ENCODE measurements at places on chromosomes 16 and 17.

- DNase-seq: peak; percentile 76
These were observed 526 bp downstream of the CBFB start for GRCh38 chr16:67029254-67030096.

DNA sequence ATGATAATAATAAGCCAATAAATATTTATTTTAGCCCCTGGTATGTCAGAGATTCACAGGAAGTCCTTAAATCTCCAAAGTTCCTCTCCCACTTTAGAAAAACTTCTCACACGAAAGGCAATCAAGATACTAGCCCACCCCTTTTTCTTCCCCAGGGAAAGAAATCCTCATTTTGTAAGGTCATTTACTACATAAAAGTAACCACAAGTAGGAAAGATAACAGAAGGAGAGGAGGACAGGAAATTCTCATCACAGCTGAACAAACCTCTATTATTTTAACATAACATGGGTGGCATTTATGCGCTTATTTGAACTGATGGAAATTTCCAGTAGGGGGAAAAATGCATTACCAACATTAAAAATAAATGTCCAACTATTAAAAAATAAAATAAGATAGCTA lies 3.4 kb downstream of the FAM222B start:
- no peak for DNase-seq

DNA sequence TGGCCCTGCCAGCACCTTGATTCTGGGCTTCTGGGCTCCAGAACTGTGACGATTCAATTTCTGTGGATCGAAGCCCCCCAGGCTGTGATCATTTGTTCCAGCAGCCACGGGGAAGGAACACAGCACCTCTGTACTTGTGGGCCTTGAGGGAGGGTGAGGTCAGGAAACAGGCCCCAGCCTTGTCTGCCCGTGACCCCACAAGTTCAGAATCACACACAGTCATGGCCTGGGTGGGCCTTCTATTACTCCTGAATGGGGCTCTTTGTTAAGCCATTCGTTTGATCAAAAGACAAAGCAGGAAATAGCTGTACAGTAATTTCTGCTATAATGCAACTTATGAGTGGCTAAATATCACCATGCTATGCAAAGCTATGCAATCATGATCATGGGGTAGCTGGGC lies 10.1 kb downstream of the ST6GALNAC2 start:
- DNase-seq: no peak

DNA sequence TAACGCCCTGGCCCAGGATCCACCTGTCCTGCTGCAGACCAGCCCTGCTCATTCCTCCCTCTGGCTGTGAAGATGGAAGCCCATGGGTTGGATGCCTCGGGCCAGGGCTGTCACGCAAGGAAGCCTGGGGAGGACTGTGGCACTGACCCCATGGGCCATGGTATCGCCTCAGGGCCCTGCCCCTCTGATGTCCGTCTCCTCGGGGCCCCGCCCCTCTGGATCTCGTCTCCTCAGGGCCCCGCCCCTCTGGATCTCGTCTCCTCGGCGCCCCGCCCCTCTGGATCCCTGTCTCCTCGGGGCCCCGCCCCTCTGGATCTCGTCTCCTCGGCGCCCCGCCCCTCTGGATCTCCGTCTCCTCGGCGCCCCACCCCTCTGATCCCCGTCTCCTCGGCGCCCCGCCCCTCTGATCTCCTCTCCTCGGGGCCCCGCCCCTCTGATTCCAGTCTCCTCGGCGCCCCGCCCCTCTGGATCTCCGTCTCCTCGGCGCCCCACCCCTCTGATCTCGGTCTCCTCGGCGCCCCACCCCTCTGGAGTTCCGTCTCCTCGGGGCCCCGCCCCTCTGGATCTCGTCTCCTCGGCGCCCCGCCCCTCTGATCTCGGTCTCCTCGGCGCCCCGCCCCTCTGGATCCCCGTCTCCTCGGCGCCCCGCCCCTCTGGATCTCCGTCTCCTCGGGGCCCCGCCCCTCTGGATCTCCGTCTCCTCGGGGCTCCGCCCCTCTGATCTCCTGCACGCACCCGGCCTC lies 24.0 kb downstream of the METRNL start:
- no peak for DNase-seq

DNA sequence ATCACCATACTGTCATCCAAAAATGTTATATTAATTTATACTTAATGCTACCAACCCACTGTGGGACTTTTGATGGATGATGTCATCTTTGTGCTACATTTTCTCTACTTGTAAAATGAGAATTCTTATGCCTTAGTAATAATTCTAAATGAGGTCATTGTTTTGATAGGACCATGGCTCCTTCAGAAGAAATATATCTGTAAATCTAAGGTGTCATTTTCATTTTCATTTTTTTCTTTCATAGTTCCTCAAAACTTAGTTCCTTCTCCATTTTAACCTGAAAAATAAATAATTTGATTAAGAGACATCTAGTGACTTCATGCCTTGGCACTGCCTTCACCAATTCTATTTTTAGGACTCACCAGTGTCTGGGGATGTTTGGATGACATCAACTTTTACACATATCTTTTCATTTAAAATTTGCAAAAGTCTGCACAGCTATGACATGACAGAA lies 48.7 kb downstream of the GPRC5B start:
- DNase-seq: no peak

GRCh38 chr16:84854759-84855158 lies 35.0 kb downstream of the CRISPLD2 start:
- DNase-seq: no peak

DNA sequence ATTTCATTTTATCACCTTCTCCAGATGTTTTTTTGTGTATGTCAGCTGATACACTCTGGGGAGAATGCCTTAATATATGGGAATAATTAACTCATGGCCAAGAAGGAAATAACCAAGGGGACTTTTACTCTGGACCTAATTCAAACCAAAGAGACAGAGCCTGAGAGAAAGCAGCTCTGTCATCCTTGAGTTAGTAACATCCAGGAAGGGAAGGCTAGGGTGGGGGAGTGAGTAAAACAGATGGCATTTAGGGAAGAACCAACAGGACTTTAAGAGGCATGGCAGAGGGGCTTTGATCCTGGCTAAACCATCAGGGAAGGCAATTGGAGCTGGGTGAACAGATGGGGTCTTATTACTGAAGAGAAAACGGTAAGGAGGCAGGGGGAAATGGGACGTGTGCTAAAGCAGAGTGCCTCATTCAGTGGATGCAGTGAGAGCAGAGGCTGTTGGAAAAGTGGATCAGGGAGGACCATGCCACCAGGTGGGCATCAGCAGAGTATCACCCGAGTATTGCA lies 2.5 kb upstream of the SMPD3 start:
- DNase-seq: no peak

GRCh38 chr17:29066047-29066446 lies 23.1 kb downstream of the PIPOX start:
- no peak for DNase-seq

DNA sequence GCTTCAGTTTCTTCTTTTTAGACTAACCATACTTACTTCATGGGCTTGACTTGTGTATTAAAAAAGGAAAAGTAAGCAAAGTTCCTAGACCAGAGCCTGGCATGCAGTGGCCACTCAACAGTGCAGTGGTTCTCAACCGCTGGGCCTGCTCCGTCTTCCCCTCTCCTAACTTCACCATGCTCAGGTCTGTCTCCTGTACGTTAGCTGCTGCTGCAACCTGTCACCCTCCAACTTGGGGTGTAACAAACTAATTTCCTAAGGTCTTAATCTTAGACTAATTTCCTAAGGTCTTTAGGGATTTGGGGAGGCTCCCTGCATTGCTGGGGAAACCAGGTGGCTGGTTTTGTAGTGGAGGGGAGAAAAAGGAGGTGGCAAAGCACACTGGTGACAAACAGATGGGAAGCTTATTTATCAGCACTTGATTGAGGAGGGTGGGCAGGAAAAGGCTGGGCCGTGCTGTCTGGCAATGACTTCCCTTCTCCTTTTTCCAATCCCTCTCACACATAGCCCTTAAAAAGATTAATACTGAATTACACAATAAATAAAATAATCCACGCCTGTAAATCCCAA lies 2.2 kb upstream of the ARL4D start:
- no peak for DNase-seq

- no peak for DNase-seq
These were observed 49.8 kb downstream of the CDH1 start for GRCh38 chr16:68786685-68787418.

DNA sequence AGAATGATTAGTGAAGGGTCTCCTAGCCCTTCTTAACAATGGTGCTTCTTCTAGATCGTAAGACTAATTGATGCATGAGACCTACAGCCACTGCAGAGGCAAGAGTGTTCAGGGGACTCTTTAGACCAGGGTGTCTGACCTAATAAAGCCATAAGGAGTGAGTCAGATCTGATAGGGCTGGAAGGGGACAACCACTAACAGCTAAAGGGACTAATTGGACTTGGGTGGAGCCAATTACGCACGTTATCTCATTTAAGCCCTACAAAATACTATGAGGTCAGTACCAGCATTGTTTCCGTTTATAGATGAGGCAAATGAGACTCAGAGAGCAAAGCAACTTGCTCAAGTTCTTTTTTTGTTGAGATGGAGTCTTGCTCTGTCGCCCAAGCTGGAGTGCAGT lies 14.5 kb upstream of the RNF222 start:
- DNase-seq: no peak

DNA sequence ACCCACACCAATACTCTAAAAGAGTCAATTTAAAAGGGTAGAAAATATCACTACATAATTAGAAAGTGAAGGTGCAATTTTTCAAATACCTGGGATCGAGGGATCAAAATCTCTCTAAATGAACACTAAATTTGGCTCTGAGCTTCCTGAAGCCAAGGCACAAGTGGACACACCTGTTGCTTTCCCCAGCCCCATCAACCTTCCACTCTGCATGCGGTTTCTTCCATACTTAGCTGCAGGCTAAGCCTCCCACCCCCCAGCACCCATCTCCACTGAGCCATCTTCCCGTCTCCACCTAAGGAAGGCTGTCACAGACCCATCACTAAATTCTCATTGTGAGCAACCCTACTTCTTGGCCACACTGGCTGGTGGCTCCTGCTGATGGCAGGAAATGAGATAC lies 30.5 kb downstream of the TXNDC11 start:
- DNase-seq: no peak

- no peak for DNase-seq
These were observed 5.1 kb downstream of the CALCOCO2 start for GRCh38 chr17:48835971-48836370.

DNA sequence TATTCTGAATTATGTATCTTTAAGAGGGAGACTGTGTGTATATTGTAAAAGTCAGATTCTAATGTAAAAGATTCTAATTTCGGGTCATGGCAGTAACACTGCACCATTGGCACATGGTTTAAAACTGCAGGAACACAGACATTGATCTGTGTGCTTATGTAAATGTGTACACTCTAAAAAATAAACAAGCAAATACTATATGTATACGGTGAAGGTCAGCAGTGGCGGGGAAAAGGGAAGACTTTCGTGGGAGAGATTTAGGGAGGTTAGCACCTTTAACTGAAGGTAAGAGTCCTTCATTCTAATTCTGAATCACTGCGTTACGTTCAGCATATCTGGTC lies 157.8 kb upstream of the FAM20A start:
- DNase-seq: no peak

DNA sequence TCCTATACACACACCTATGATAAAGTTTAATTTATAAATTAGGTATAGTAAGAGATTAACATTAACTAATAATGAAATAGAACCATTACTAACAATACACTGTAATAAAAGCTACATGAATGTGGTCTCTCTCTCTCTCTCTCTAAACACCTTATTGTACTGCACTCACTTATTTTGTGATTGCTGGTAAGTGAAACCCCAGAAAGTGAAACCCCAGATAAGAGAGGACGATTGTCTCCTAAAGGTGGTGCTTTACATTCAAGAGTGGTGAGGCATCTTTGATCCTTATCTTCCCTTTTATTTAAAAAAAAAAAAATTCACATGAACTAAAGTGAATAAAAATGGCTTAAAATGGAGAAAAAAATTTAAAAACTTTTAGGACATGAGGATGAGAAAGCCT lies 80.1 kb upstream of the TRAP1 start:
- DNase-seq: no peak

DNA sequence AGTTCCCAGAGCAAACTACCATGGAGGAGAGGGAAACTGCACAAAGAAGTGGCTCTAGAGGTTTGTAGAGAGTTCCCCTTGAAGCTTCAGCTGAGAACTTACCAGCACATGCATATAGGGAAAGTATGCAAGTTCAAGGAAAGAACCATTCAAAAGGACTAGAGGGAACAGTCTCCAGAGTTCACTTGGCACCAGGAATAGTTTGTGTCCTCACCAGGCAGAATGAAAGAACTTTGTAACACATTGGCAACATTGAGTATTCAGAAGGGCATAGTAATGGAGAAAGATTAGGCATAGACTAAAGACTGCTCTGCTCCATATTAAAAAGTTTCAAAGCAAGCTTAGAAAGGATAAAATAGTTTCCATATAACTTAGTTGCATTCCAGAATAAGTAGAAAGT lies 155.4 kb upstream of the TOM1L1 start:
- no peak for DNase-seq

DNA sequence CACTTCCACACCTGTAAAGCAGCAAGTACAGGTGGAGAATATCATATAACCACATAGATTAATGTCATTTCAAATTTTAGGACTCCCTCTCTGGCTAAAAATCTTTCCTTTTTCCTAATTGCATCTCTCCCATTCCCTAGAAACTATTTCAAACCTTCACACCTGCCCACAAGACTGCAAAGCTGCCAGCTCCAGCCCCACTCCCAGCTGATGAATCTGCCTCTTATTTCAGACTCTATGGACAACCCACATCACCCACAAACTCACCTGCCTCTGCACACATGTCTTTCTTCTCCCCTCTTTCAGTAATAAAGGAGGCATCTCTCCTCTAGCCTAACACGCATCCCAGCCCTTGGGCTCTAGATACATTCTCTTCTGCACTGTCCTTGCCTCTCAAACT lies 315.1 kb downstream of the GRIN2A start:
- no peak for DNase-seq

- no peak for DNase-seq
These were observed 27.3 kb downstream of the ANKFY1 start for GRCh38 chr17:4236456-4236855.

GRCh38 chr16:13231365-13231764 lies 330.0 kb downstream of the SHISA9 start:
- no peak for DNase-seq

DNA sequence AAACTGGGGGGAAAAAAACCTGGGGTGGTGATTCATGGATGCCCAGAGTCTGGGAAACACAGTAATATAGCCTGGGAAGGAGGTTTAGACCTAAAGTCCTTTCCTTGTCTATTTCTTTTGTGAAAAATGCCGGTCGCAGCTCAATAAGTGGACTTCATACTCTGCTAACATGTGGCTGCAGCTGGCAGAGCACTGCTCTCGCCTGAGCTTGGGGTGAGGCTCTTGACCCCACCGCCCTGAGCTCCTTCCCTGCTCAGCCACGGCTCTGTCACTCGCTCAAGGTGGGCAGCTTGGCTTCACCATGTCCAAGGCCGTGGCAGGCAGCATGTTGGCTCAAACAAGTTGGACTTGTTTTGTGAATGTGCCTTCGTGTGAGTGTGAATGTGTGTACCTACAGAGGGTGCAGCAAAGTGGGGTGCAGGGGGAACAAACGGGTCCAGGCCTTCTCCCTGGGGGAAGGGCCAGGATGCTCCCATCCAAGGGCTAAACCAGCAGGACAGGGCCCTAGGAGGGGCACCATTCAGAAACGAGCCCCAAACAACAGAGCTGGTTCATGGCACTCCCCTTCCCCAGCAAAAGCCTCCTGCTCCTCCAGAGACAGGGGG lies 4.9 kb downstream of the FA2H start:
- DNase-seq: no peak

GRCh38 chr17:82054351-82055022 lies 2.8 kb downstream of the GPS1 start:
- no peak for DNase-seq

Measured in activated T-cell treated with anti-CD3 and anti-CD28 coated beads, Interleukin-2, amount 50 U/mL, for 1 hour (primary cell).